ENCODE measurements at places on chromosomes 16 and 17.

- DNase-seq: no peak
Measured at GRCh38 chr17:33016920-33017319, 25.3 kb downstream of the SPACA3 start.

GRCh38 chr17:4073983-4074830, 68.6 kb downstream of the ZZEF1 start:
- DNase-seq: no peak

DNA sequence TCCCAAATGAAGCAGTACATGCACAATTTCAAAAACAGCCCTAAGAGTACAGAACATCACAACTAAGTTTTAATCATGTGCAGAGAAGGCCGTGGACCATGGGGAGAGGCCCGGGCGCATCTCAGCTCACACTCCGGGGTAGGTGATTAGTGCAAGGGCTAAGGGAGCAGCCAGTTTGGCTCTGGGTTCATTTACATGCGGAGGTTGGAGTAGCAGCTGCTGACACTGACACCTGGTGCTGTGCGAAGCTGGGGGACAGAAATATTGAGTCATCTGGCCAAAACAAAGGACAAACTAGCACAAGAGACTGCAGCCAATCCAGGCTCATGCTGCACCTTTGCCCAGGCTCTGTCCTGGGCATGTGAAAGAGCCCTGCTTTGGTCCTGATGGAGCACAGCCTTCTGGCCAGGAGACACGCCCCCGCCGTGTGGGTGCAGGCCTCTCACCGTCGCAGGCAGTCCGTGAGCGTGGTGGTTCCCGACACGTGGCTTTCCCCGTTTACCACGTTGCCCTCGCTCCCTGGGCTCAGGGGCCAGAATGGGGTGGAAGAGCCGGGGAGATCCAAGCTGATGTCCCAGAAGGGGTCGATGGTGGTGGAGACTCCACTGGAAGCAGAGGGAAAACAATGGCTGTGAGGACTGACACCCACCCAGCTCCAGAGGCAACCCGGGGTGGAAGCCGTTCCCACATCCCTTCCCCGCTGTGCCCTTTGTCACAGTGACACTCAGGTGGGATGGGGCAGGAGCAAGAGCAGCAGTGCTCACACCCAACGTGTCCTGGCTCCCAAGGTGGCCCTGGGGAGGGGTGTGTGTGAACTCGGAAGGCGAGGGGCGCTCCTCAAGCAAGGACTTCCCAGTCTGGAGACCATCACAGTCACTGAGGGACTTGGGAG, 31.9 kb downstream of the USP22 start:
- no peak for DNase-seq

DNA sequence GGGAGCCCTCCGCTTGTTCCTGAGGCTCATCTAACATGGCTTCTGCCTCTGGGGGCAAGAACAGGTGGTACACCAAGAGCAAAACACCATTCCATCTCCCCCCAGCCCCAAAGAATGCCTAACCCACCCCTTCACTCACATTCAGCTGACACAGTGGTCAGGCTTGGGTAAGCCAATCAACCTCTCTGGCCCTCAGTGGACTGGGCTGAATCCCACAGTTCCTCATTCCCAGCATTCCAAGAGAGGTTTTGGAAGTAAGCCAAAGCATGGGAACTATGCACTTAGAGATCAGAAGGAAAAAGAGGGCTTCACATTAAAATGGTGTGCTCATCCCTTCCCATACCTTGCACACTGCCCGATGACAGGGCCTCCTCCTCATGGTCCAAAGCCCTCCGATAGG, 7.8 kb downstream of the PIGS start:
- no peak for DNase-seq

GRCh38 chr16:69703638-69704037, 22.7 kb downstream of the NQO1 start:
- DNase-seq: no peak

- DNase-seq: peak; percentile 73
Measured at GRCh38 chr17:81387100-81388090, 7.9 kb upstream of the BAHCC1 start.

- DNase-seq: no peak
Measured at GRCh38 chr17:9958586-9959281, 53.7 kb upstream of the RCVRN start.

- no peak for DNase-seq
Measured at GRCh38 chr17:4179071-4179470, 36.1 kb downstream of the CYB5D2 start.

All from activated CD4-positive, alpha-beta T cell treated with anti-CD3 and anti-CD28 coated beads for 48 hours (primary cell).